ENCODE measurements at places on chromosomes 3 and 15.
A peak's percentile ranks its signal among the peaks of the same experiment; 100 is the strongest.

DNA sequence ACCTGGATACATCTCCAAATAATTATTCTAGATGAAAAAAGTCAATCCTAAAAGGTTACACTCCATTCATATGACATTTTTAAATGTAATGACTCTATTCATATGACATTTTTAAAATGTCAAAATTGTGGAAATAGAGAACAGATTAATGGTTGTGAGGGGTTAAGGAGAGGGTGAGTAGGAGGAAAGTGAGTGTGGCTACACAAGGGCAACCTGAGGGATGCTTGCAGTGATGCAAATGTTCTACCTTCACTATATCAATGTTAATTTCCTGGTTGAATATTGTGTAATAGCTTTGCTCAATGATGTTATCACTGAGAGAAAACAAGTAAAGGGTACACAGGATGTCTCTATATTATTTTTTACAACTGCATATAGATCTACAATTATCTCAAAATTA lies 54.9 kb upstream of the PXYLP1 start:
- DNase-seq, result no peak

DNA sequence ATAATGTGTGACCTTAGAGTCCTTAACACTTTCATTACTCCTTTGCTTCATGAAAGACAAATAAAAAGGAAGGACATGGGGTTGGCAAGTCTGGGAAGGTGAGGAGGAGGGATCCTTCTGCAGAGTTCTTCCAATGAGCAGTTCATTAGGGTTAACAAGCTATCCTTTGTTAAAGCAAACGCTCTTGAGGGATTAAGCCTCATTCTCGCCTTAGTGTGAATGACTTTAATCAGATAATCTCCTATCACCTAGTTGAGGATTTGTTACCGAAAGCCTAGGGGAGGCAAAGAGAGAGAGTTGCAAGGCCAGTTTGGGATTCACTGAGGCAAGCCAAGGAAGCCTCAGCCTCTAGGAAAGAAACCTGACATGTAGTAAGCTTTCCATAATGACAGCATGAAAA lies 7.4 kb upstream of the MBNL1 start:
- DNase-seq, result no peak

GRCh38 chr3:61578667-61579367 lies 17.4 kb downstream of the PTPRG start:
- no peak for DNase-seq

GRCh38 chr3:57659004-57659673 lies 33.7 kb downstream of the DENND6A start:
- DNase-seq, result no peak

GRCh38 chr15:88655103-88655553 lies 16.3 kb downstream of the ISG20 start:
- no peak for DNase-seq

DNA sequence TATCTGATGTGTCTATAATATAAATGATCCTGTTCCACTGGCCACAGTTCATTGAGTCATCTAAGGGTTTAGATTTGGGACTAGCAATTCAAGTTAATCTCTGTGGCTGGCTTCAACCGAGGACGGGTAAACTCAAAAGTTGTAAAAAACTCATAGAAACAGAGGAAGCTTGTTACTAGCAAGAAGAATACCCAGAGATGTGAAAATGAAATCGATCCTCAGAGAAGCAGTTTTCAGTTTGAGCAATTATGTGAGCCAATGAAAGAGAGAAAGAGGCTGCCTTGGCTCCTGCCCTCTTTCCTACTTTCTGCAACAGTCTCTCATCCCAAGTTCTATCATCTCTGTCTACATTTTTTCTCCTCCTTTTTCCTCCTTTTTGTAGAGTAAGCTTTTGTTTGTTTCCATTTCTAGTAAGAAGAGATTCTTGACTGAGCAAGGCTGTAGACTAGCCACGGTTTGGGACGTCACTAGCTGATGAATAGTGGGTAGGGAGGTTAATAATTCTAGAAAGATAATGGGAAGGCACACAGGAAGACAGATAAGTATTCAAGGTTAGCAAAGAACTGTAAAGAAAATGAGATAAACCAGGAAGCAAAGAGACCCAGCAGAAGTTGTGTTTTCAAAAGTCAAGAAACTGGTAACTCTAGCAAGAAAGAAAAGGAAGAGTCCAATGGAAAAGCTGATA lies 298.9 kb upstream of the NR2F2 start:
- DNase-seq, result no peak

DNA sequence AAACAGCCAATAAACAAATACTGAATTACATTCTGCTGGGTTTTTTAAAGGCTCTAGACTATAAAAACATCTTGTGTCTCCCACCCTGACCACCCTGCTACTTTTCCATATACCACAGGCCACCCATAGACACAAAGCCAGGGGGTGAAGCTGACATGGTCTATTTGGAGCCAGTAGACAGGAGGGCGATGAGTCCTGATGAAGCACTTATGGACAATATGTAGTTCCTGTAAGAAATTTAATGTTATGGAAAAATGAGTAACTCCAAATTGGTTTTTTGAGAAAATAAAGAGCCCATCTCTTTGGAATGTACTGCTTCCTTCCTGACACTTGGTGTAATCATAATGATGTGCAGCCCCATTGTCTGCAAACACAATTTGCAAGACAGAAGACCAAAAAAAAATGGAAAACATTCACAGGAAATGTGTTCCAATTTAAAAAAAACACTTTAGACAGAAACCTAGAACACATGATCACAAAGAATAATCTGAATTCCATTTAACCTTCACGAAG lies 11.8 kb downstream of the SSR3 start:
- no peak for DNase-seq

DNA sequence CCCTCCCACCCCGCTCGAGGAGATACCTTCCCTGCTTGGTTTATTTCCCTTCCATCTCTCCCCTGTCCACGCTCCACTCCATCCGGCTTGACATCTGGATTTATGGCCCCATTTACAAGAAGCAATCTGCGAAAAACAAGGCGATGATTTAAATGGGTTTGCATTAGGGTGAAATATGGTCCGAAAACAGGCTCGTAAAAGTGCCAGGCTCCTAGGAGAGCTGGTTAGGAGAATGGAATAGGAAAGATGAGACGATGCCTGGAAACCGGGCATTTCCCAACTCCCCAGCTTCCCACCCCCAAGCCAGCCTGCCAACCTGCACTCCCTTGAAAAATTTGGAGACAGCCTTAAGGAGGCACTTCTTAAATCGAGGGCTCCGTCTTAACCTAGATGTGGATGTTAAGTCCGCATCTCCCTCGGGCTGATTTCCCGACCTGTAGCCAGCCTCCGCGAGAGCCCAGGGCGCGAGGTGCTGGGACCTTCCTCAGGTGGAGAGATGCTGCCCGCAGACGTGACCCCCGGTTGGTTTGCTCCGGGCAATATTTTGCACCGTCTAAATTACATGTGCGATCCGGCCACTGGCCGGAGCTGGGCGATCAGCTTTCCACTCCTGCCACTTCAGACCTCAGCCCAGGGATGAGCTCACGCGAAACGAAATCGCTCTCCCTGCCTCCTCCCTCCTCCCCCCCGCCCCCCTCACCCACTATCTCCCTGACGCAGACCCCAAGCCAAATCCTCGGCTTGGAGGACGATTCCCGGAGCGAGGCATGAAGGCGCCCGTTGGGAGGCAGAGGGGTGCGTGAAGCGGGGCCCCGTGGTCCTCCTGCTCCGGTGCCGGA lies 1.3 kb downstream of the GRM7 start:
- no peak for DNase-seq

DNA sequence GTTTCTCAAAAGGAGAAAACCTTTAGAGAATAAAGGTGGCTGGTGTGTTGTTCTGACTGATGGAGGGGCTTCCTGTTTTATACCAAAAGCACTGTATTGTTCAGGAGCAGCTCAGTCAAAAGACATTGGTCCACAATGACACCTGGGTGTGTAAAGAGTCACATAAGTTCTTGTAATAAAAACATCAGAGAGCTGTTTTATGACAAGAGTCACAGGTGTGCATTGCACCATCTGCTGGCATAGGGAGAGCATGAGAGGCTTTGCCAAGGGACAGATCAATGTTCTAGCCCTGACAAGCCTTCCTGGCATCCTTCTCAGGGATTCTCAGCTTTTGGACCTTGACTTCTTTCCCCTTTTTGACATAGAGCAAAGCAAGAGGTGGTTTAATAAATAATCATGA lies 20.4 kb downstream of the ARPP21 start:
- DNase-seq, result peak; percentile 33

All from SW480 (cell line).